Ovary (tissue), 10 donors: ENCODE measurements at places on chromosomes 6 and 20. TPM values are rescaled to one million over a fixed set of nuclear protein-coding genes. Genes with fewer than 3 reads are reported as not detected.

KIF25 gene
- polyA plus RNA-seq, result not detected

FRK gene
- 0.75 TPM for polyA plus RNA-seq

EBF4 gene
- polyA plus RNA-seq, result 9.4 TPM

ANGPT4 gene
- polyA plus RNA-seq, result 3.7 TPM

SOX18 gene
- 2.7 TPM for polyA plus RNA-seq

IMPG1 gene
- polyA plus RNA-seq, result not detected

PGC gene
- not detected for polyA plus RNA-seq

CRISP3 gene
- polyA plus RNA-seq, result 0.90 TPM

ECT2L gene
- polyA plus RNA-seq, result 0.05 TPM

TGM3 gene
- 0.20 TPM for polyA plus RNA-seq

DXO gene
- 11.7 TPM for polyA plus RNA-seq

OR12D3 gene
- polyA plus RNA-seq, result not detected

SMLR1 gene
- polyA plus RNA-seq, result 0.19 TPM

OLIG3 gene
- not detected for polyA plus RNA-seq
